ENCODE measurements at places on chromosomes 7 and 10.

DNA sequence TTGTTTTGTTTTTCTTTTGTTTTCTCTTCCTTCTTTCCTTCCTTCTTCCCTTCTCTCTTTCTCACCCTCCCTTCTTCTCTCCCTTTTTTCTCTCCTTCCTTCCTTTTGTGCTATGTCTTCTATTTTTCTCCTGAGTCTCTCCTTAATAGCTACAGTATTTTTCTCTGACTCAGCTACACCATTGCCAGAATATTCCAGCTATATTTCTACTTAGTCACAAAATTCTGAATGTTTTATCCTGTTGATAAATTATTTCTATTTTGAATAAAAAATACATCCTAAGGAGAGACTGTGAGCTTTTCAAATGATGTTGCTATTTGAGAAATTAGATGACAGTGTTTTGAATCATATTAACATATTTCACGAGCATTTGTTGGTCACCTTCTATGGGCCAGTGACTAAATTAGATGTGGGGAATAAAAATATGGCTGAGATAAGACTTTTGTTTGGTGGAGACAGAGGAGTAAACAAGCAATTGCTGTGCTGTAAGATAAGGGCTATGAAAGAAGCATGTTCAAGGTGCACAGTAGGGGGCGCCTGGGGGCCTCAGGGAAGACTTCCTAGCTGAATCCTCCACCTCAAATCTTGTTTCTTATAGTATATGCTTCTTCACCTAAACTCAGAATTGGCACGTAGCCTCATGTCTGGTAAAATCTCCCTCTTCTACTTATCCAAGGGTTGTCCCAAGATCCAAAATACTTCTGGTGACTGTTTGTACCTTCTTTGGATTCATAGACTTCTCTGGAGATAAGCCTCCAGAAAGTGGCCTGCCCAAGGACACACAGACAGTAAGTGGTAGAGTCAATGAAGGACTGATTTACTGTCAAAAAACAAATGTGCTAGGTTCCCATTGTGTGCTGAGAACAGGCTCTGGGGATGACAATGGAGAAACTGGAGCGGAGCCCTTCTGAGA is 115.5 kb upstream of the CREB5 start:
- no peak for DNase-seq

GRCh38 chr7:78558566-78558965 is 760.0 kb downstream of the PHTF2 start:
- no peak for DNase-seq

DNA sequence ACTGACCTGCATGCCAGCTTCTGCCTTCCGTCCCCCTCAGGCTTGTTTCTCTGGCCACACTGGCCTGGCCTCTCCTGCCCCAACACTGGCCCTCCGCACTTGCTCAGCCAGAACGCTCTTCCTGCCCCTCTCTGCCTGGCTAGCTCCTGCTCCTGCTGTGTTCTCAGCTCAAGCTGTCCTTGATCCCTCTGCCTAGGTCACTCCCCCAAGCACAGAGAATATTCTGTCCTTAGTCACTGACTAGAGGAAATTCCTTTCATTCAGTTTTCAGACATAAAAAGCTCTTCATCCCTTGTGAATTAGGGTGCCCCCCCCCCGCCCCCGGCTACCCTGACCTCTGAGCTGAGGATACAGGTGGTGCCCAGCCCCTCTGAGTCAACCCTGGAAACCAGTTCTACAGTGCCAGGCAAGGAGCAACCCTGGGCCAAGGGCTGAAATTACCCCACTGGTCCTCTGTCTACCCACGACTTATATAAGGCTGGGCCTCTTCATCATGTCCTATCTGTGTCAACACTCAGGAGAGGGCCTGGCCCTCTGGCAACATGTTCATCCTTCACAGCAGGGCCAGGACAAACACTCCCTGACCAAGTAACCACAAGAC is 6.6 kb upstream of the SGPL1 start:
- DNase-seq: no peak

- no peak for DNase-seq
These were observed 4.0 kb upstream of the TMEM106B start for GRCh38 chr7:12207046-12207445.

DNA sequence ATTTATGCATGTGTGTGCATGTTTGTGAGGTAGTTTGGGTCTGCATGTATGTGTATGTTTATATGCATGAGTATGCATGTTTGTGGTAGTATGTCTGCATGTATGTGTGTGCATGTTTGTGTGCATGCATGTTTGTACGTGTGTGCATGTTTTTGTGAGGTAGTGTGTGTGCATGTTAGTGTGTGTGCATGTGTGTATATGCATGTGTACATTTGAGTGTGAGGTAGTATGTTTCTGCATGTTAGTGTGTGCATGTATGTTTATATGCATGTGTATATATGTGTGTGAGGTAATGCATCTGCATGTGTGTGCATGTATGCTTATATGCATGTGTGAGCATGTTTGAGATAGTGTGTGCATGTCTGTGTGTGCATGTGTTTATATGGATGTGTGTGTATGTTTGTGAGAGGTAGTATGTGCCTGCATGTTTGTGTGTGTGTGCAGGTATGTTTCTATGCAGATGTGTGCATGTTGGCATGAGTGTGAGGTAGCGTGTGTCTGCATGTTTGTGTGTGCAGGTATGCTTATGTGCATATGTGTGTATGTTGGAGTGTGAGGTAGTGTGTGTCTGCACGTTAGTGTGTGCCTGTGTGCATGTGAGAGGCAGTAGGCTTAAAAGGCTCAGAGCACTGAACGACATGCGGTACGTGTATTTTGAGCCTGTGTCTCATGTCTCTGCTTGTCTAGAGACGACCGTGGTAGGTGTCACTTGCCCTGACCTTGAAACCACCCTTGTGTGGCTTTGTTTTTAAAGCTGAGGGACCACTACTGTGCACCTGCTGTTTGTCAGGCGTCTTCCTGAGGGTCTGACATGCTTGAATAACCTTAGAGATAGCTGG is 43.7 kb downstream of the PFKP start:
- no peak for DNase-seq

GRCh38 chr10:59887972-59888640 is 18.2 kb downstream of the CCDC6 start:
- DNase-seq: no peak

DNA sequence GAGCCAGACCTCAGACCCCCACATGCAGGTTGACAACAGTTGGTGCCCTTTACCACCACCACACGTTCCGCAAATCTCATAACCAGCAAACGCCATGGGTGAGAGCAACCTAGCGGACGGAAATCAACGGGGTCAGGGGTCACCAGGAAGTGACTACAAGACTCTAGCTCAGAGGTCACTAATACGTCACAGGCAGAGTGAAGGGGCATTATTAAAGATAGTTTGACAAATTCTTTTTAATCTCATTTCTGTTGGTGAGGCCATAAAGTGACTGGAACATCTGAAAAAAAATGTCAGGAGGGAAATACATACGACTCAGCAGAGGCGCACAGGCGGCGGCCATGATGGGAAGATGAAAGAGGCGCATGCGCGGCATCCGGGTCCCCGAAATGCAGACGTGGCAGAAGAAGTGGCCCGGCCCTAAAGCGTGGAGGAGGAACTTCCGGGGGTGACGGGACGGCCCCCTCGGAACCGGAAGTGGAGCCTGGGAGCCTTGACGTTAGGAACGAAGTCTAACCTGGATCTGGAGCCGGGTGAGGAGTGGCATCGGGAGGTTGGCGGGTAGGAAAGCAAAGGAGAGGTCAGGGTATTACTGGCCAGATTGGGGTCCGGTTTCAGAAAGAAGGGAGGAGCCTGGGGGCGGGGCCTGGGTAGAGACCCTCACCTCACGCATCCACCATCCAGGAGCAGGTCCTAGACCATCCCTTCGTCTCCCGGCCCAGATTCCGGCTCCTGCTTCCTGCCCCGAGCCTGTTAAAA is at the start of gene SEC24C:
SEC24C (plus strand) TSS at position 468 of the 759 bp plus-strand sequence. CDS start 2,461 bp downstream, outside the sequence.
- peak; percentile 94 for DNase-seq

DNA sequence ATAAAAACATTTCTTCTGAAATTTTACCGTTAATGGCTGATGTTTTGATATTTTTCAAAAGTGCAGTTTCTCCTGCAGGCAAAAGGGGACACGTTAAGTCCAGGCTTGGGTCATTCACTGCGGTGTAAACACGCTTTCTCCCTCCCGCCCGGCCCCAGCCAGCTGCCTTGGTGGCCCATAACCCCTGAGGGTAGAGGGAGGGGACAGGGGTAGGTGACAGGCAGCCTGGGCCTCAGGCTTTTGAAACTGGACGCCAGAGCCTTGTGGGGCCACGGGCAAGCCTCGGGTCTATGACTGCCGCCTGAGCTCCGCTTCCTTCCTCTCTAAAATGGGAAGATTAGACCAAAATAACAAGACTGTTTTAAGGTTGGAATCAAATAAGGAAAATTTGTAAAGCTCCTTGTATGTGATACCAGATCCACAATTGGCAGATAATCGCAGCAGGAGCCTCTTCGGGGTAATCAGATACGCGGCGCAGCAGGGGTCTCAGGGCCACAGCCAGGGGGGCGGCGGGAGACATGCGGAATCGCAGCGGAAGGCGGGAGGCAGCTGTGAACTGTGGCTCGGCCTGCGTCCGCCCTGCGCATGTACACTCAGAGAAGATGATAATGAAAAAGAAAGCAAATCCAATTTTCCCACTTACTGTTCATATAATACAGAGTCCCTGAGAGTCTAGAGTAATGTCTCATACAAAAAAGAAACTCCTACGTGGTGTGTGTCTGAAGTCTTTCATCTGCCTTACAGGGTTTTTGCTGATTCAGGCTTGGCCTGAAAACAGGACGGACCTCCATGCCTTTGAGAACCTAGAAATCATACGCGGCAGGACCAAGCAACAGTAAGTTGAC is 138.3 kb downstream of the EGFR start:
- DNase-seq: no peak

DNA sequence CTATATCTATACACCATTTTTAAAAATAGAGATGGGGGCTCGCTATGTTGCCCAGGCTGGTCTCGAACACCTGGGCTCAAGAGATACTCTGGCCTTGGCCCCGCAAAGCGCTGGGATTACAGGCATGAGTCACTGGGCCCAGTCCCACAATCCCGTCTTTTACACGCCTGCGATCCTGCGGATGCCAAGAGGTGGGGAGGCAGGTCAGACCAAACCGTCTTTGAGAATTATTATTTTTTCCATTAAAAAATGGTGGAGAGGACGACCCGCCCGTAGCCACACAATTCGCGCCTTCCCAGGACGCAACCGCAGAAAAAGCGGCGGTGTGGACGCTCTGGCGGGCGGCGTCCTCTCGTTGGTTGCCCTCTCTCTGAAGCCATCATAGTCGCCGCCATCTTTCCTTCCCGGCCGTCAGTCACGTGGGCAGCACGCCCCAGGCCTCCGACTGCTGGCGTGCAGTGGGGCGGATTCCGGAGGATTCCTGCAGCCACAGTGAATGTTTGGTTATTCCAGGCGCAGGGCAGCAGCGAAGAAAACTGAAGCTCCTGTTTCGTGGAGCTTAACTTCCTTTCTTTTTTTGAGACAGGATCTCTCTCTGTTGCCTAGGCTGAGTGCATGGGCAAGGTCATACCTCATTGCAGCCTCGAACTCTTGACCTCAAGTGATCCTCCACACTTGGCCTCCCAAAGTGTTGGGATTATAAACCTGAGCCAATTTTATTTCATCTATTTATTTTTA is 9.9 kb upstream of the EPHB4 start:
- DNase-seq: peak; percentile 85

DNA sequence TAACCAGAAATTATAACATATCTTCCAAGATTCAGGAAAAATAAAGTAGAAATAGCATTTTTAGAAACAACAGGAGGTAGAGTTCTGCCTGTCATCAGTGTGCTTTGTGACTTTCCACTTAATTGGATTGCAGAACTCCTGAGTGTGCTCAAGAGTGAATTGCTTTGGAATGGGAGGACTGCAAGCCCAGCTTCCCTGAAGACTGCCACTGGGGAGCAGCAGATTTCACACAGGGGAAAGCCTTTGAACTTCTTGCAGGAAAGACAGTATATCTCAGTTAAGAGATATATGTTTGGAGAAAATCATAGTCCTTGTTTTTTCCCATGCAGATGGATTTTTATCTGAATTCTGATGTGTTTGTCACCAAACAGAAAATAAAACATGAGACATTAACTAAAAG is 124.5 kb downstream of the TMEM168 start:
- DNase-seq: no peak

GRCh38 chr10:113540845-113541548 is 11.9 kb upstream of the HABP2 start:
- no peak for DNase-seq

- DNase-seq: no peak
These were observed 3.1 kb downstream of the PPP1R35 start for GRCh38 chr7:100433276-100433591.

GRCh38 chr7:85833066-85833465 is 646.2 kb upstream of the SEMA3D start:
- DNase-seq: no peak

DNA sequence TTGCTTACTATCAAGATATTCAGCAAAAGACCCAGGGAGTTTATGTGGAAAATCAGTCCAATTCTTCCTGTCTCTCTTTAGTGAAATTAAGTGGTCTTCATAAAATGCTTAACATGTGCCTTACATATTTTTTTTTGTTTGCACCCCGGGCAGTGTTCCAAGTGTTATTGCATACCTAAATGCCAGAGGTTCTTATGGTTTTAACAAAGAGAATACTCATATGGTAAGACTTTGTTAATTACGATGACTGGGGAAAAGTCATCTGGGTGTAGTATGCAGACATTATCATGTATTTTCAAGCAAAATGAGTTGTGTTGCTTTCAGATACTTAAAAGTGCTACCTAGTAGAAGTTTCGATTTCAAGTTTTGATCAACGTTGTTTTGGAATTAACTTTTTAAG is 82.6 kb downstream of the PRKG1 start:
- DNase-seq: no peak

DNA sequence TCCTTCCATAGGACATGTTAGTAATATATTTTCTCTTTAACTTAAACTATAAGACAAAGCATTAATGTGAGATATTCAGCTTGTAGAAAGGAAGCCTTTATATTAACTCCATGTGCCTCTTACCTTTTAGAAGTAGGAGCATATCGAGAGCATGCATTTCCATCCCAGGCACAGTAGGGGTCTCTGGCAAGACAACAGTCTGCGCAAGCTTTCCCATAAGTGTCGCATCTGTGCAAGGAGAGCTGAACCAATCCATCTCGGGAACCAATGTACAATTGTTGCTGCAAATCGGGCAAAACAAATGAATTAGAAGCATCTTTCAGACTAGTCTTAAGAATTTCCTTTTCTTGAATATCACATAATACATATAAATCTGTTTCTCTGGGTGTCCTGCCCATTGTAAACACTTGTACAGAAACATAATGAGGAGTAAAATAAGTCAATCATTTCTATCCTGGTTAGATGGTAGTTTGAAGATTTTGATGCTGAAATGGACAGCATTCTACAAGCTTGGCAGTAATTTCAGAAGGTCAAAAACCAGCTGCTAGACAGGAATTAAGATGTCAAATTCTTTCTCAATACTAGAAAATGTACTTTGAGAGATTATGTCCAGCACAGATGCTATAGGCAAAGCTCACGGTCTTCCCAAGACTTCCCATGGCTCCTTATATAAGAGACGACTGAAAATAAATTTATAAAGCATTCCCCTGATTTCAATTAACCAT is 171.8 kb downstream of the SEMA3D start:
- DNase-seq: no peak

DNA sequence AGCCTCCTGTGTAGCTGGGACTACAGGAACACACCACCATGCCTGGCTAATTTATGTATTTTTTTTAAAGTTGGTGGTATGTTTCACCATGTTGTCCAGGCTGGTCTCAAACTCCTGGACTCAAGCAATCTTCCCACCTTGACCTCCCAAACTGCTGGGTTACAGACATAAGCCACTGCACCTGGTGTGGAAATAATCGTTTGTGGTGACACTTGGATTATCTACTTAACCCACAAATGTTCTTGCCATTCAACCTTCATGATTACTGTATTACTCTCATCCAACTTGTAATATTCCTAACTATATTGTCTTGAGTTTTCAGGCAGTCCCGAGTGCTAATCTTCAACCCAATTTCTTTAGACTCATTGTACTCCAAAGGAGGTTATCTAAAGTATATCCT is 9.6 kb upstream of the SRGN start:
- DNase-seq: no peak
